Smooth muscle cell of the umbilical artery (primary cell): ENCODE measurements at places on chromosomes 6 and 20. TPM values are rescaled to one million over a fixed set of nuclear protein-coding genes. Genes with fewer than 3 reads are reported as not detected.

The MYO6 gene
- 13.7 and 28.7 TPM in 2 replicates for total RNA-seq

The FAM120B gene
- 14.6 and 22.6 TPM in 2 replicates for total RNA-seq

The SLC17A2 gene
- total RNA-seq = not detected in 2 replicates

The FNDC11 gene
- 0.74 and 0.89 TPM in 2 replicates for total RNA-seq

The CSTF1 gene
- total RNA-seq = 23.2 and 32.9 TPM in 2 replicates

The KIFC1 gene
- 1.2 and 11.2 TPM in 2 replicates for total RNA-seq

The SOX18 gene
- under 0.01 TPM in 1 of 2 replicates, not detected in the other for total RNA-seq

The RBM38 gene
- total RNA-seq = 4.5 and 13.3 TPM in 2 replicates

The HAO1 gene
- not detected in 2 replicates for total RNA-seq

The BPIFB2 gene
- total RNA-seq = not detected in 2 replicates

The GNMT gene
- 0.30 TPM in 1 of 2 replicates, not detected in the other for total RNA-seq

The PPT2 gene
- 16.3 and 16.6 TPM in 2 replicates for total RNA-seq

The OR2B3 gene
- total RNA-seq = not detected in 2 replicates

The SPO11 gene
- not detected in 2 replicates for total RNA-seq

The EEF1A2 gene
- 3.9 and 8.8 TPM in 2 replicates for total RNA-seq

The MATN4 gene
- total RNA-seq = not detected in 2 replicates

The KIF6 gene
- total RNA-seq = 0.30 and 0.55 TPM in 2 replicates

The GATA5 gene
- total RNA-seq = not detected in 2 replicates

The ZCCHC3 gene
- total RNA-seq = 9.6 and 11.3 TPM in 2 replicates

The BTN1A1 gene
- total RNA-seq = not detected in 2 replicates

The DDO gene
- total RNA-seq = under 0.01 and 0.23 TPM in 2 replicates

The PREX1 gene
- total RNA-seq = 2.1 and 15.3 TPM in 2 replicates

The PGC gene
- not detected in 2 replicates for total RNA-seq

The UFL1 gene
- total RNA-seq = 34.4 and 41.4 TPM in 2 replicates

The ADGRG6 gene
- 8.0 and 29.9 TPM in 2 replicates for total RNA-seq

The SYCP2L gene
- 0.05 and 0.59 TPM in 2 replicates for total RNA-seq
